ENCODE measurements at places on chromosomes 1 and 21.
A peak's percentile ranks its signal among the peaks of the same experiment; 100 is the strongest.

DNA sequence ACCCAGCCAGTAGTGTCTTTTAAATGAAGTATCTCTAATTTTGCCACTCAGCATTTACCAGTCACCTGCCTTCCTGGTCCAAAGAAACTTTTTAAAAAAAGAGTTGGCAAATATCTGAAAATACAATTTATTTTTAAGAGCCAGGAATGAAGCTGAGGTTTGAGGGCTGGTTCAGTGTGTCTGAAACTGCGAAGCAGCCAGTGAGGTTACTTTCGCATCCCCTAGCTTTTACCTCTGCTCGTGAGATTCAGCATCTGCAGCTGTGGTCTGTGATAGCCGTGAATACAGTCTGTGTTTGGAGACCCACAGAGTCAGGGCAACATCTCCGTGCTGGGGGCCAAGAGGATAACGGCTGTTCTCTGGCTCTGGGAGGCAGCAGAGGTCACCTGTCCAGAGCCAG lies 21.3 kb upstream of the KCNAB2 start:
- DNase-seq, result no peak

GRCh38 chr1:219312967-219313366 lies 139.3 kb downstream of the LYPLAL1 start:
- no peak for DNase-seq

- peak; percentile 5 for DNase-seq
These were observed 97.3 kb downstream of the TTLL7 start for GRCh38 chr1:83901547-83902155.

DNA sequence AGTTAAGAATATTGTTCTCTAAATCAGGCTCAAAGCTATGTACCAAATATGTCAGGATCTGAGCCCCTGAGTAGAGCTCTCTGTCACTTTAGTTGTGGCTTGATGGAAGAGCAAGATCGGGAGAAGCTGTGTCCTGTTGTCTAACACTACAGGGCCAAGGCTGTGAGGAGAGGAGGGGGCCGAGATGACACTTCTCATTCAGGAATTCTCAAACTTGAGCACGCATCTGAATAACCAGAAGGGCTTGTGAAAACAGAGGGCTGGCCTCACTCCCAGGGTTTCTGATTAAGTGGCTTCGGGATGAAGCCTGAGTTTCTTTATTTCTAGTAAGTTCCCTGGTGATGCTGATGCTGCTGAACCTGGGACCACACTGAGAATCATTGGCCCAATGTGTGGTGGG lies 209.2 kb upstream of the DAB1 start:
- DNase-seq, result no peak

All from SW480 (cell line).